ENCODE measurements at places on chromosomes 12 and 14. TPM values are rescaled to one million over a fixed set of nuclear protein-coding genes. Genes with fewer than 3 reads are reported as not detected.
A peak's percentile ranks its signal among the peaks of the same experiment; 100 is the strongest.

Gene KRT82
- polyA plus RNA-seq: not detected

DNA sequence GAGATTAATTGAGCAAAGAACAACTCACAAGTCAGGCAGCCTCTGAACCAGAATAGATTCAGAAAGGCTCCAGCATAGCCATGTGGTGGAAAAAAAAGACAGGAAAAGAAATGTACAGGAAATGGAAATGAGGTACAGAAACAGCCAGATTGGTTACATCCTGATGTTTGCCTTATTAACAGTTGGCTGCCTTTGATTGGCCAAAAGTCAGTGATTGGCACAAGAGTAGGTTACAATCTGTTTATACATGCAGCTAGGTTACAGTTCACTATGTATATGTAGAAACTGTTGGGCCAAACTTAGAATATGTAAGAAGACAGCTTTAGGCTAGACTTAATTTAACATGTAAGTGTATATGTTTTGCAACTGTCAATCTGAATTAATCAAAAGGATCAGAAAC is 118.9 kb downstream of the UNC79 start:
- DNase-seq: no peak

DNA sequence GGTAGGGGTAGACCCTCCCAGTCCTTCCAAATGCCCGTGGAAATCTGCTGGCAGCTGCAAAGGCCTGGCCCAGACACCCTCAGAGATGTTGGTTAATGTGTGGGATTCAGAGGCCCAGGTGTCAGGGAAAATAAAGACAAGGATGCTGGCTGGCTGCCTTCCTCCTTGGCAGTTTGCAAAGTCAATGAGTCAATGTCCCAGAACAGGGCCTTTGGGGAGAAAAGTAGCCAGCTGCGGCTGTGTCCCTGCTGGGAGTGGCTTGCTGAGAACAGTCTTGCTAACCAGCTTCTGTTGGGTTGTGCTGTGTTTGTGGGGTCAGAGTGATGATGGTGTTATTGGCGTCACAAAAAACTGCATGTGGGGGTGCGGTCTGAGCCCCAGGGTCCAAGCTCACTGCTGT is 29.2 kb downstream of the GLRX5 start:
- peak; percentile 18 for DNase-seq

Gene AICDA
- not detected for polyA plus RNA-seq
